Vagina (tissue), 2 donors: ENCODE measurements at places on chromosomes 11 and 22. TPM values are rescaled to one million over a fixed set of nuclear protein-coding genes. Genes with fewer than 3 reads are reported as not detected.

The ARHGAP42 gene
- 5.9 TPM for total RNA-seq

The VPS51 gene
- total RNA-seq, result 191 TPM

The NEFH gene
- total RNA-seq, result 4.2 TPM

DNA sequence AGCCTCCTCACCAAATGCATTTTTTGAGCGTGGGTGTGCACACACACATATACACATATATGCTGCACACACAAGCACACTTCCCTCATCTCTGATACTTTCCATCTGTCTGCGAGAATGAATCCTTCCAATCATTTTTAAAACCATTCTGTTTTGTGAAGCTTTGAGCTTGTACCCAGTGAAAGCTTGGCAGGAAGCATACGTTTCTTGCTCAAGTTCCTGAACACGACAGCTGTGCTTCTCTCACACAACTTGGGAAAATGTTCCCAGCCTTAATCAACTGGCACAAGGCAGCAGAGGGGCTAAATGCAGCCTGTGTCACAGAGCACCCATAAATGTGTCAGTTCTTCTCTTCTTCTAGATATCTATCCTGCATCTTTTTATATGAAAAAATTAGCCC, 524.0 kb upstream of the KIRREL3 start:
- no peak for DNase-seq

DNA sequence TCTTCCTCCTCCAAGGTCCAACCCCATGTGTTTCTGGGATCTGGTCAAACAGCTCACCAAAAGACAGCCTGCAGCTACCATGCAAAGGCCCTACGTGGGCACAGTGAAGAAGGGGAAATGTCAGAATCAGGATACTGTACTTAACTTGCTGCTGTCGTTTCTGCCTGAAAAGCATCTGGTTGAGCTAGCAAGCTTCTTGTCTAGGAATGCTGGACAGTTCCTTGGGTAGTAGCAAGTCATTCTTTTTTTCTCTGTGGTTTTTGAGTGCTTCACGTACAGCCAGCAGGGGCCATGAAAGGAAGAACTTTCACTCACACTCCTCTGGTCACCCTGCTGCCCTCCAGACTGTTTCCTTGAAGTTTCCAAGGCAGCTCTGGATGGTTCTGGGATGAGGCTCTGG, 24.7 kb downstream of the RCOR2 start:
- DNase-seq, result no peak

GRCh38 chr22:49659924-49660315, 167.8 kb downstream of the BRD1 start:
- no peak for DNase-seq

GRCh38 chr11:77174559-77174958, 46.5 kb downstream of the MYO7A start:
- DNase-seq, result no peak

DNA sequence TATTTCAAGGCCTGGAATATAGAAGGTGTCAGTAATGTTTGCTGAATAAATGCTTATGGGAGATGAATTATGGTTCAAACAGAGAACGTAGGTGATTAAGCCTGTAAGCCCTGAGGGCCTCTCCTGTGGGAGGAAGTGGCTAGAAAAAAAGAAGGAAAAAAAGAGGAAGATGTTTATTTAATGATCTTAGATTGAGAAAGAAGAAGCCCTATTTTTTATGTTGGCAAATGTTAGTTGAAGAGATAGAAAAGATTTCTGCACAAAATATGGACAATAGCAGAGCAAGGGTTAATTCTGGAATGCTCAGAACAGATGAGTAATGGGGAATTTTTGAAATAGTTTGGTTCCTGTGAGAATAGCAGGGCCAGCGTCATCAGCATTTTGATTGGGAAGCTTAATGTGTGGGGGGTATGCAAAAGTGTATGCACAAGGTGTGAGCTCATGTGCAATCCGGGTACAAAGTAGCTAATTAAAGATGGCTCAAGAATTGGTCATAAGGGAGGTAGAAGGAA, 95.7 kb downstream of the TEAD1 start:
- peak; percentile 18 for DNase-seq

- DNase-seq, result no peak
Observed at GRCh38 chr11:94574193-94574961, 7.2 kb downstream of the PIWIL4 start.
